Skeletal muscle cell (primary cell): ENCODE measurements at places on chromosomes 1 and 21.

DNA sequence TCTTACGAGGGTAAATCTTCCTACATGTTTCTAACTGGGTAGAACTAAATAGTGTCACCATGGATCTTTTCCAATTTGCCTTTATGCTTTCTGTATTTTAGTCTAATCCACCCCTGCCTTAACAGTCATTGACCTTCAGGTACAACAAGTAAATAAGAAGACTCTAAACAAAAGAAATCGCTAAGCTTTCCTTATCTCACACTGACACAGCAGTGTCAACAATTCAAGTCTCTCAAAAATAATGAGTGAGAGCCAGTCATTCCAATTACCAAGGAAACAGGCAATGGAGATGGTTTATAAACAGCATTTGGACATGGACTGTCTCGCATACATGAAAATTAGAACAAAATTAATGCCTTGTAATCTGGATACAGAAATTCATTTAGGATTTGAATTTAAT is 365.8 kb downstream of the VAV3 start:
- DNase-seq: no peak

DNA sequence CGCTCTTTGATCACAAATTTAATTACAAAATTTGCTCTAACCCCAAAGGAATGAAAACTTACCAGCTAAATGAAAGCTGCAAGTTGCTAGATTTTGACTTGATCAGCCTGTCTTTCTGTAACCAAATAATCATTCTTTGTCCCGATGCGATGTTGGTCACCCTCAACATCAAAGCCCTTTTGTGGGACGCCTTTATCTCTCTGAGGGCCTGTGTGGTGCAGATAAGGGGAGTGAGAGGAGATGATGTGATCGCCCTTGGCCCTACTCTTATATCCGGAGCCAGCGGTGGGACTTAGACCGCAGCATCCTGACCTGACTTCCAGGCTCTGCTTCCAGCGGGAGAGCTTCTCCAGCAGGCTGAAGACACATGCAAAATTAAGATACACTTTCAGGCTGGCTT is 19.3 kb upstream of the UMODL1 start:
- DNase-seq: no peak

GRCh38 chr1:36553591-36554322 is 71.0 kb upstream of the CSF3R start:
- peak; percentile 6 for DNase-seq

GRCh38 chr1:74779750-74780149 is 46.8 kb downstream of the TYW3 start:
- no peak for DNase-seq

GRCh38 chr1:173473599-173474011 is 3.5 kb upstream of the PRDX6 start:
- no peak for DNase-seq

GRCh38 chr1:30313584-30313983 is 409.8 kb downstream of the MATN1 start:
- no peak for DNase-seq

GRCh38 chr1:102757363-102757762 is 351.0 kb downstream of the COL11A1 start:
- DNase-seq: no peak

- DNase-seq: no peak
These were observed 233.0 kb upstream of the IRF2BP2 start for GRCh38 chr1:234842726-234843641.

GRCh38 chr1:219699870-219700269 is 87.0 kb upstream of the ZC3H11B start:
- DNase-seq: no peak

DNA sequence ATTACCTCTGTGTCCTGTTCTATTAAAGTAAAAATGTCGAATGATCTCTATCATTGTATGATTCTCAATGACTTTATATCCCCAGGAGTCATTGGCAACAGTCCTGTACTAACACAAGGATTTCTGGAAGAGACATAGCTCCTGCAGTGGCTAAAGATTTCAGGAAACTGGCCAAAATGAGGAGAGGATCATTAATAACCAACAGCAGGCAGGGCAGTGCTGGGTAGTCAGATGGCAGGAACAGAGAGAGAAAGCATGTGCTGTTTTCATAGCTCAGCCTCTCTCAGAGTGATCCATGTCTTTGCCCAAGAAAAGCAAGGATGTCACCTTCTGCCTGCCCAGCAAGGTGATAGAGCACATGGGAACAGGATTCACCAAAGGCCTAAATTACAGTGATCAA is 604.7 kb upstream of the PLXNA2 start:
- DNase-seq: no peak

- peak; percentile 99 for DNase-seq
These were observed 18.0 kb upstream of the PTP4A2 start for GRCh38 chr1:31955917-31956736.

DNA sequence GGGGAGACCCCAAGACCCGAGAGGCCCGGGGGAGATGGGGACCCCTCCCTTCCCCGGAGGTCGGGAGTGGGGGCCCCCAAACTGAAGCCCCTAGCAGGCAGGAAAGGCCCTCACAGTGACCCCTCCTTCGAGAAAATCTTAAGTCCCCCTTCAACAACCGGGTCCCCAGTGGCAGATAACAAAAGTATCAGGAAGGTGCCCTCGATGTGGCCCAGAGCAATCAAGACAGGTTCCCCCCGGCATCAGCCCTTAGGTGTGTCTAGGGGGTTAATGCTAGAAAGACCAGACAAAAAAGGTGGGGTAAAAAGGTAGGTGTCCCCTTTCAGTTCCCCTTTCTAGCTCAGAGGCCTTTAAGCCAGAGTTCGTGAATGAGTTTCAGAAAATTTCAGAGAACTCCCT is 282 bp upstream of the ECE1 start:
- DNase-seq: no peak

- DNase-seq: no peak
These were observed 4.6 kb downstream of the ATP13A2 start for GRCh38 chr1:17007121-17007520.

- DNase-seq: no peak
These were observed at the start of gene KRTAP10-8 for GRCh38 chr21:44612029-44612486. Gene KRTAP10-8, plus strand, starts transcription at chr21:44612079. Its CDS starts 22 bp downstream, at chr21:44612101.

DNA sequence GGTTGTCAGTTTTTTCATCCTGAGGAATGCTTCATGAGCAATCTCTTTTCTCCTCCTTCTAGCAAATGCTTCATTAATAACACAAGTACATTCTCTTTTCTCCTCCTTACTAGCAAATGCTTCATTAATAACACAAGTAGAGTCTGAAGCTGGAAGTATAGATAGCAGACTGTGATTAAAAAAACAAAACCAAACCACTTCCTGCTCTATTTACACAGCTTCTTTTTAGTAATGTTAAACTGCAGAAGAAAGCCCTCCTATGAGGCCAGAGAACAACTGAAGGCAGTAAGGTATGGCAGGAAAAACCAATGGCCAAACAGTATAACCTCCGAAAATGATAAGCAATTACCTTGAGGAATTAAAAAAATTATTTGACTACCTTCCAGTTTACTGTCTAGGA is 90.1 kb downstream of the ZSWIM5 start:
- no peak for DNase-seq

- DNase-seq: no peak
These were observed 14.7 kb downstream of the TFF2 start for GRCh38 chr21:42336054-42336453.

GRCh38 chr1:231419738-231420298 is 2.3 kb downstream of the EGLN1 start:
- DNase-seq: no peak

DNA sequence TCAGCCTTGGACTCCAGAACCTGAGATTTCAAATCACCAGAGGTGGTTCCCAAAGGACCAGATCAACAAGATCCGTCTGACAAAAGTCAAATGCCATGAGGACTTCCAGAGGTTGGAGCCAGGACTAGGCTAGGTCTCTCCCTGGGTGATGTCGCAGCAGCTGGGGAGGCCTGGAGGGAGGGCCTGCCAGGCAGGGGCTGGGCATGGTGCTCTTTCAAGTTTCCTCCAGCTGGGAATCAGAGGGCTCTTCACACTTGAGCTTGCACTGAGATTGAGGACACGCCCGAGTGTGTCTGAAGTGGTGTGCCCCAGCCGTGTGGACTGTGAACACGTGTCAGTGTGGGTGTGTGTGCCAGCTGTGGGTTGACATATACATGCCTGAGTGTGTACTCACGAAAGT is 21.3 kb upstream of the RSPO1 start:
- no peak for DNase-seq

- DNase-seq: no peak
These were observed 2.3 kb downstream of the TRAF5 start for GRCh38 chr1:211328866-211329475.

DNA sequence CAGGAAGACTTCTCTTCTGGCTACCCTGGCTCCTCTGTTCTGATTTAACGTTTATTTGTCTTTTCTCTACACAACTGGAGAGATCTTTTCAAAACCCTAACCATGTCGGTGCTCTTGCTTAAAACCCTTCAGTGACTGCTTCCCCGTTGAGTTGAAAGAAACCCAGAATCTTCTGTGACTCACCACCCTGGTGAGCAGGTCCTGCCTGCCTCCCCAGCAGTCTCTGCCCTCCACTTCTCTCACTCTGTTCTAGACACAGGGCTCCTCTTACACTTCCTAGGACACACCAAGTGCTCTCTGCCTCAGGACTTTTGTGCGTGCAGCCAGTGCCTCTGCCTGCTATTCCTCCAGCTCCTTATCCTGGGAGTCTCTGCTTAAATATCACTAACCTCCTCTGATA is 131.4 kb downstream of the IER5 start:
- DNase-seq: no peak

- DNase-seq: no peak
These were observed 282.6 kb downstream of the NUF2 start for GRCh38 chr1:163604321-163604720.

GRCh38 chr1:190353538-190354101 is 124.0 kb downstream of the BRINP3 start:
- DNase-seq: peak; percentile 7

GRCh38 chr1:219152751-219153150 is 20.9 kb upstream of the LYPLAL1 start:
- DNase-seq: no peak

DNA sequence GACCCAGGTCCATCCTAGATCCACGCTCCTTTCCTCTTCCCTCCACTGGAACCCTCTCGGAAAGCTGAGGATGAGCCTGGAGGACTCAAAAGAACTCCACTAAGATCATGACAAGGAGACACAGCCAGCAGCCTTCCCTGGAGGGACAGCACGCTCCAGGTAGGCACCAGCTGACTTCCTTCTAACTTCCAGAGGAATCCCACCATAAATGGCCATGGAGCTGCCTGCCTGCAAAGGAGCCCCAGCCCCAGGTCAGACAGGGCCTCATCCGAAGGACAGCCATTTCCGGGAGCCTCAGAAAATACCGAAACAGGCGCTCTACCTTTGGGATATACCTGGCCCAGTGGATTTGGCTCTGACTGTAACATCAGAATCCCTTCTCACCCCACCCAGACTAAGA is 4.1 kb downstream of the SH3BP5L start:
- DNase-seq: no peak

DNA sequence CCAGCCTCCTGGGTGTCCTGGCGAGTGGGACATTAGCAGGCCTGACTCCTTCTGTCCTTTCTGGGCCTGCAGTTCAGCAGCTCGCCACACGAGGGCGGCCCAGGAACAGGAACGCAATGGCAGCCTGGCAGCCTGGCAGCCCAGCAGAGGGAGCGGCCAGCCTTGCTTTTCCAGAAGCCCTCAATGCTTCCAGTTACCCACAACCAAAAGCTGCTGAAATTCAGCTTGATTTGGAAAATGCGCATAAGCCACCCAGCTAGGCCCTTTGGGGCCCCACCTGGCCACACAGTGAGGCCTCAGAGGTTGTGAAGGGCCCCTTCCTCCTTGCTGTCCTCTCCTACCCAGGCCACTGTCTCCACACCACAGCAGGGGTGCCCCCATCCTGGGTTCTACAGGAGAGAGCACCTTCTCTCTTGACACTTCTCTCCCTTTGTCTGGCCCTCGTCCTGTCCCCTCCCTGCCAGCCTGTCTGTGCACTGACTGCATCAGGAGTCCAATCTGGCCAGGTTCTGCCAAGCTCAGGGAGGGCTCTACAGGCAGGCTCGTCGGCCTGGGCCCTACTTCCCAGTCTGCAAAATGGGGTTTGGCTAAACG is 103.4 kb upstream of the VAMP3 start:
- DNase-seq: no peak
